A172 (cell line): ENCODE measurements at places on chromosomes 3 and 15. TPM values are rescaled to one million over a fixed set of nuclear protein-coding genes. Genes with fewer than 3 reads are reported as not detected.

Gene CNTN3
- total RNA-seq, result not detected in 2 replicates

Gene COL8A1
- 24.4 and 26.9 TPM in 2 replicates for total RNA-seq

Gene ZBED2
- 0.22 TPM in 1 of 2 replicates, not detected in the other for total RNA-seq

Gene PLA2G4E
- not detected in 2 replicates for total RNA-seq

Gene ILDR1
- total RNA-seq, result not detected in 2 replicates

Gene NUSAP1
- total RNA-seq, result 182 and 215 TPM in 2 replicates

Gene IL17RE
- 0.81 and 1.3 TPM in 2 replicates for total RNA-seq

Gene LINGO1
- total RNA-seq, result 0.60 and 1.1 TPM in 2 replicates

Gene GP5
- total RNA-seq, result 0.02 and 0.10 TPM in 2 replicates

Gene HRG
- total RNA-seq, result not detected in 2 replicates

Gene GOLGA6D
- total RNA-seq, result not detected in 2 replicates

Gene NR1I2
- total RNA-seq, result not detected in 2 replicates

Gene FGF7
- total RNA-seq, result not detected in 2 replicates

Gene AHSG
- not detected in 2 replicates for total RNA-seq

Gene SOX14
- total RNA-seq, result not detected in 2 replicates

Gene SLC12A1
- not detected in 2 replicates for total RNA-seq

Gene SH2D7
- total RNA-seq, result not detected in 2 replicates

Gene CRYGS
- 0.24 and 0.31 TPM in 2 replicates for total RNA-seq

Gene SLC7A14
- not detected in 2 replicates for total RNA-seq

Gene KIF15
- total RNA-seq, result 19.4 and 23.4 TPM in 2 replicates

Gene SLC9A9
- total RNA-seq, result 1.1 and 1.8 TPM in 2 replicates

Gene CP
- total RNA-seq, result not detected in 2 replicates

Gene UCN2
- 1.3 and 5.0 TPM in 2 replicates for total RNA-seq

Gene CCNDBP1
- 90.6 and 92.1 TPM in 2 replicates for total RNA-seq

Gene SEMA5B
- total RNA-seq, result not detected in 2 replicates

Gene LARP6
- 45.4 and 63.4 TPM in 2 replicates for total RNA-seq

Gene GOLGA6L7
- not detected in 2 replicates for total RNA-seq

Gene POC1A
- 16.5 and 19.0 TPM in 2 replicates for total RNA-seq

Gene B3GNT5
- total RNA-seq, result 15.8 and 18.0 TPM in 2 replicates

Gene C2CD4A
- 0.26 TPM in 1 of 2 replicates, not detected in the other for total RNA-seq

Gene CELSR3
- 4.9 and 5.8 TPM in 2 replicates for total RNA-seq

Gene FAM3D
- not detected in 2 replicates for total RNA-seq

Gene ZNF774
- total RNA-seq, result 1.8 and 8.3 TPM in 2 replicates

Gene FEZF2
- total RNA-seq, result not detected in 2 replicates

Gene PATL2
- total RNA-seq, result not detected in 2 replicates

Gene SENP5
- total RNA-seq, result 48.6 and 60.6 TPM in 2 replicates

Gene NRROS
- not detected in 2 replicates for total RNA-seq

Gene MAPKAPK3
- 78.1 and 84.0 TPM in 2 replicates for total RNA-seq

Gene CLRN1
- not detected in 2 replicates for total RNA-seq

Gene CCDC39
- total RNA-seq, result 0.22 TPM in 1 of 2 replicates, not detected in the other
